ENCODE measurements at places on chromosomes 13 and 19.
A peak's percentile ranks its signal among the peaks of the same experiment; 100 is the strongest.

GRCh38 chr19:8488365-8488764 is 14.1 kb downstream of the PRAM1 start:
- no peak for DNase-seq

DNA sequence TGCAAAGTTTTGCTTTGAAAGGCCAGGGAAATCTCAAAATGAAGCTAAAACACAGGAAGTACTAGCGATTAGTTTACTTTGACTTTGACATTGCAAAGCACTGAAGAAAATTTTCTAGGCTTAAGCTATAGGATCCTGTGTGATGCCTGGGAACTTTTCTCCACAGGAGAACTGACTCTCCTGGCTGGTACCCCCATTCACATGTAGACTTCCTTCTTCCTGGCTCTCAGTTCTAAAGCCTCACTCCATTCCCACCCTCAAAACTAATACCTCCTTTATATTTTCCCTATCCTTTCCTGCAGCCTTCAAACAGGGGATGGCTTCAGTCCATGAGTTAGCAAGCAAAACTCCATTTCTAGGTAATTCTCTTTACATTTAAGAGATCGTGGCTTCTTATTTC is 189.5 kb downstream of the SLITRK1 start:
- DNase-seq, result no peak

DNA sequence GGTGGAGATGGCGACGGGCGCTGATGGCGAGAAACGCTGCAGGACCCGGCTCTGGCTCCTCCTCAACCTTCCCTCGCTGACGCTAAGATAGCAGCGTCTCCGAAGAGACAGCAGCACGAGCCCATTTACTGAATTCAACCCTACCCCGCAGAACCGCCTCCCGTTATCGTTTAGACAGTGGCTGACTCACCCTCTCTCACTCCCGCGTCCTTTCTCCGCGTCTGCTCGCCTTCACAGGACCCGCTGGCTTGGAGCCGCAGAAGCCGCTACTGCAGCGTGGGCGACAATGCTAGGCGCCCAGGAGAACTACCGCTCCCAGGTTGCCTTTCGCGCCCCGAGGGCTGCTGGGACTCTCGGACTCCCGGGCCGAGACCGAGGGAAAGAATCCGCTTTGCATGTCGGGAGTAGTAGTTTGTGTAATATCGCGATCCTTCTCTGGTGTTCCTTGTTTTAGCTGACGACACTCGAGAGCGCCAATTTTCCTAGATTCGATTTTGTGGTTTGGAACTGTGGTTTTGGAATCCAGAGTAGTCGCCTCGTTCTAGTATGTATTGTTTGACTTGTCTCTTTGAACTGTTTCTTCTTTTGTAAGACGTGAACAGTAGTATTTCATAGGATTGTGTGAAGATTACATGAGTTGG is at the start of gene KBTBD6:
KBTBD6 (minus strand) TSS at position 291 of the 641 bp plus-strand sequence. CDS start 291 bp downstream, outside the sequence.
- peak; percentile 95 for DNase-seq

DNA sequence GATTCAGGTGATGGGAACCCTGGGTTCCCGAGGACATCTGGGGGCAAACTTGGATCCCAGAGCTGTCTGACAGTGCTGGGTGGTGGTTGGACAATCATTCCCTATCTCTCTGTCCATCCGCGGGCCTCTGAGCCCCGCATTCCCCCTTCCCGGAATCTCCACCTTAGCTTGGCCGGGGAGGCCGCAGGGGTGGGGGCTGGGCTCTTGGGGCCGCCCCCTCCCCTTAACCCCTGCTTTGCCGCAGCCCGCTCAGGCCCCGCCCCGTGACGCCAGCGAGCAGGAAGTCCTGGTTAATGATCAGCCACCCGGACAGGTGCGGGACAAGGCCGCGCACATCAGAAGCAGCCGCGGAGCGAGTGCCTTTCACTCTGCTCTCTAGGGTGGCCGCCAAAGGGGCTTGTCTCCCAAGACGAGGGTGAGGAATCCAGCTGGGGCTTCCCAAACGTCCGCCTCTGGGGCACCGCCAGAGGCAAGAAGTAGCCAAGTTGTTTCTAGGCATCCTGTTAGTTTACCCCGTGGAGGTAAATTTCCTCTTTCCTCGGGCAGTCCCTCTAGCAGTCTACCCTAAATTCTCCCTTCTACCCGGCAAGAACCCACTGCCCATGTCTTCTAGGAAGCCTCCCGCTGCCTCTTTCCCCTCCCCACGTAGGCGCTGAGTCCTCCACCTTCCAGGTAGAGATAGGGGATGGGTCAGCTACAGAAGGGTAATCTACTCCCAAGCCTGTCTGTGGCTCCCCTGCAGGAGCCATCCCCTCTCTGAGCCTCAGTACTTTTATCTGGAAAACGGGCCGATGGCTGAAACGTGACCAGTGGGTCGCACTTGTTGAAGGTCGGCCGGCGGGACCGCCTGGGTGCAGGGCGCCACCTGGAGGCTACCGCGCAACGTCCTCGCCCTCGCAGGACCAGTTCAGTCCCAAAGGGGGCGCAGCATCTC is 3.0 kb downstream of the IRF2BP1 start:
- DNase-seq, result peak; percentile 88

DNA sequence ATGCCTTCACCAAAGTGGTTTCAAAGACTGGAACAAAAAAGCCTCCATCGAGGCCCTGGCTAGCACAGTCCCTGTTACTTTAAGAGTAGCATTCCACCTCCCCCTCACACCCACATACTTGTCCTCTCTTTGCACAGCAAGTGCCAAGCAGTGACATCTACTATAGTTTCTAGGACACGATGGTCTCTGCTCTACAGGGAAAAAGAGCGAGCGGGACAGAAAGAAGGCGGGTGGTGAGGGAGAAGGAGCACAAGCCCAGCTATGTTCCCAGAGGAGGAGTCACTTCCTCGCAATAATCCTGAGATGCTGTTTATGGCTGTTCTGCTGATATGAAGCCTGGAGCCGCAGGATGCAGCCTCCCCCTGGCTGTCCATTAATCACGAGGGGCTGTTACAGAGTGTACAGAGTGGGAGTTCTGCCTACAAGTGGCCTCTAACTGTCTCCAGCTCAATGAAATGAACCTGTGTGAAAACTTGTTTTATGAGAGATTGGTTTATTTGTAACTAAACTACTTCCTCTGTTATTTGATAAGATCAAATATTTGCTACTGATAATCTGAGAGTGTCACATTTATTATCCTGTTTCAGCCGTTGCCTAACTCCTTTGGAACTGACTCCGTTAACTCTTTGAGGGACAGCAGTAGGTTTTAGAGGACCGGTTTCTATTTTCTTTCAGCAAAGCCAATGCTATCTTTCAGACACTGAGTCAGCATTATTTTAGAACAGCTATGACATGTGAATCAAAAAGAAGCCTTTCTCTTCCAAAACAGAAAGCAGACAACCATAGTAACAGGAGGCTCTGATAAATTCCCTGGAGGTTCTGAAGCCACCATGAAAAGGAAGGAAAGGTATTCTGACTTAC is 208.0 kb downstream of the SPRY2 start:
- DNase-seq, result no peak

GRCh38 chr13:93499991-93500390 is 273.4 kb downstream of the GPC6 start:
- no peak for DNase-seq

DNA sequence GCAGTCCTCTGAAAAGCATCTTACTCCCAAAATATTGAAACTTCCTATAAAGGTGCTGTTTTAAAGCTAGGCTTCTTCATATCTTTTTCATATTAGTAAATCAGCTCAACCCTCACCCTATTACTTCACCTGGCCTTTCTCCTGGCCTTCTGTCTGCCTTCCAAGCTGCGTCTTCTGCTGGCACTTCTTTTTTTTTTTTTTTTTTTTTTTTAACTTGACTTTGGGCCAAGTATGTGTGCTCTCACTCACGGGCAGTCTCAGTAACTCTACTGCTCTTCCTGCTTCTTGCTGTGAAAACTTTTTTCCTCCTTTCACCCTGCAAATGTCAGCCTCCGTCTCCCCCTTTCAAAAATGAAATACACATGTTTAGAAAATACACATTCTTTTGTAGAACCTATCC is 41.2 kb upstream of the KCTD4 start:
- DNase-seq, result no peak

DNA sequence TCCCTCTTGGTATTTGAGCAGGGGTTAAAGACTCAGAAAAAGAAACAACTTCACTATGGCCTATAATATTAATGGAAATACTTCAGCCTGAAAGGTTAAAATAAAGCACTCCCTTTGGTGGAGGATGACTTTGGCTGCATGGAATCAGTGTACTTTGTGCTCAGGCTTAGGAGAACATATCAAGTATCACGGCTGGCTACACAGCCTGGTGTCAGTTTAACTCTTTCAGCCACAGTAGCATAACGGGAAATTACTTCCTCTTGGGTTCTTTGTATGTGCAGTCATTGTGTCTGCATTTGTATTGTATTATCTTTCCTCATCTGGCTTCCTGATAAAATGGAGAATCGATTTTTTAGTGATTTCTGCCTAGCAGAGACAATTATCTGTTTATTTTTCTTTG is 239.0 kb downstream of the GGACT start:
- no peak for DNase-seq

DNA sequence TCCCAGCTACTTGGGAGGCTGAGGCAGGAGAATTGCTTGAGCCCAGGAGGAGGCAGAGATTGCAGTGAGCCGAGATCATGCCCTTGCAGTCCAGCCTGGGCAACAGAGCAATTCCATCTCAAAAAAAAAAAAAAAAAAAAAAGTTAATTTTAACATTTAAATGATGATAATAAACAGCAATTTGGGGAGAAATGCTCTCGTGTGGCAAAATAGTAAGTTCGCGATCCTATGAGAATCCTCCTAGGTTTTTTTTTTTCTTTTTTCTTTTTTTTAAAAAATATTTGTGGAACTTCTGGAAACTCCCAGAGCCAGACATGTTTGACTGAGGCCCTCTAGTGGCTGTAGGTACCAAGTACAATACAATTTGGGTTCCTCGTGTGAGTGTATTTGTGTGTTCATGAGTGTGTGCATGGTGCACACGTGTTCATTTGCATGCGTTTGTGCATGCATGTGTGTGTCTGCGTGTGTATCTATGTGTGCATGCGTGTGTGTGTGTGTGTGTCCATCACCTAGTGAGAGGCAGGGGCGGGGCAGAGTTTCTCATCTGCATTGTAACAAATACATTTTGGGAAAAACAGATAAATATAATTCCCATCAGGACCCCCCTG is 31.2 kb downstream of the TMPRSS9 start:
- DNase-seq, result peak; percentile 76

GRCh38 chr19:41449079-41449864 is 6.3 kb downstream of the ERICH4 start:
- peak; percentile 74 for DNase-seq

DNA sequence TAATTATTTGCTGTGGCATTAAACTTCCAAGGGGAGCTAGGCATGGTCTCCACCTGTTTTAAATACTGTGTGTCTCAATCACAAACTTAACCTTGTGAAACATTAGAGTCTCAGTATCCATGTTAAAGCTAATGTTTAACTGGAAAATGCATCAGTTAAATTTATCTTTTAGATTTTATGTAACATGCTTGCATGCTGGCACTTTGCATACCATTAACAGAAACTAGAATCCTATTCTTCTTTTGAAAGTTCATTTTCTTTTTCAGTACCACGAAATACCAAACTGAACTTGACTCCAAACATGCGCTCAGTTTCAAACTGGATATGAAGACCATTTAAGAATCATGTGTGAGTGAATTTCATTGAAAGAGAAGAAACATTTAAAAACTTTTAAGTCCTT is 328.9 kb upstream of the SLC10A2 start:
- DNase-seq, result no peak

- DNase-seq, result no peak
These were observed 59.2 kb downstream of the EDNRB start for GRCh38 chr13:77859450-77859849.

DNA sequence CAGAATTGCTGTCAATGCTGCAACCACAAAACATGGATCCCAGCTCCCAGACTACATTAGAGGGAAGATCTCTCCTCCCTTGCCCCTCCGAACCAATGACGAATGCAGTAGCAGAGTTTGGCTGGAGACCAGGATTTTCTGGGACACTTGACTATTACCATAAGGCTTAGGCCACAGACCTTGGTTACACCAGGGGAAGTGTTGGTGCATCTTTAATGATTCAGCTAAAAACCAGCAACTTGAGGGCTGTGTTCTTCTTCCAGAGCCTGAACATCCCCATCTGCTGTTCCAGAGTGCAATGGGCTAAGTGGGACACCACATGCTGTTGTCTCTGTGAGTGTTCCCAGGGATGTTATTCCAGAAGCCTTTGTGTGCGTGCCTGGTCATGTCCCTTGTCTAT is 528.2 kb downstream of the LMO7 start:
- DNase-seq, result no peak

- no peak for DNase-seq
These were observed 436.7 kb downstream of the FGF9 start for GRCh38 chr13:22107549-22107948.

DNA sequence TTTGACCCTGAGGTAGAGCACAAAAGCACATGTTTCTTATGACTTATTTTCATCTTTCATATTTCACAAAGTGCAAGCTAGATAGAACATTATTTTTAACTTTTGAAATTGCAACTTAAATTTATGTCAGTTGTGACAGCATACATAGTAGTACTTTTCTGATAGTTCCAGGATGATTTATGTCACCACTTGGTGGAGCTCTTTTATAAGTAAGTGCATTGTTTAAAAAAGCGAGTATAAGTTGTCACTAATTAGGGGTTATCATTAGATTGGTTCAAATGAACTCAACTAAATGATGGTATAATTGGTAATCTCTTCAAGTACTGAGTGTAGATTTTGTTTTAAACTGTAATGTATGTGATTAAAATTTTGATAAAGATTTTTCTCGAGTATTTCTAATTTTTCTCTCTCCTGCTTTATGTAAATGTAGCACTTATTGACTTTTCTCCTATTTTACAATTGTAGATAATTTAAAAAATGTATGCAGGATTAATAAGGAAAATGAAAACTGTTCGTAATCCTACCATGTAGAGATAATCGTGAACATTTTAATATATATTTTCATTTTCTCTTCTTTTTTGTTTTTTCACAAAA is 31.1 kb downstream of the RB1 start:
- DNase-seq, result peak; percentile 72

DNA sequence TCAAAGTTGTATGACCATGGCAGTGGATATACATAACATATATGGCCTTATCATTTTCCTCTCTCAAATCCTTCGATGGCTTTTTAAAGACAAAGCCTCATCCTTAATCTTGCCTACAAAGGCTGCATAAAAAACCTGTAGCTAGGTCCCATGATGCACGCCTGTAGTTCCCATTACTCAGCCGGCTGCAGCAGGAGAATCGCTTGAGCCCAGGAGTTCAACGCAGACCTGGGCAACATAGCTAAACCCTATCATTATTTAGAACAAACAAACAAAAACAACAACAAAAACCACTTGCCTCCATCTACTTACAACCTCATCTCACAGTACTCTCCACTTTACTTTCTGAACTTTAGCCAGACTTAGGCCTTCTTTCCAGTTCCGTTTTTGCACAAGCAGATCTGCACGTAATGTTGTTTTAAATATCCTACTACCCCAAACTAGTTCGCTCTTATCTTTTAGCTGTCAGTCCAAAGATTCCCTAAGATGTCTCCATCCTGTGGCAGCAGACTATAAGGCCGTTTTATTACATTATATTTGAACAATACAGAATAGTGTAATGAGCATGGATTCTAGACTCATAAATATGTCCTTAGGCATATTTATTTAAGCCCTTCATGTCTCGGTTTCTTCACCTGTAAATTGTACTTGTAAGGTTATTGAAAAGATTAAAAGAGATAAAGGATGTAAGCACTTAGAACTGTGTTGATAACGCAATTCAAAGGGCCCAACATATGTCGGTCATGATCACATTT is 969 bp upstream of the POMP start:
- DNase-seq, result no peak
